ENCODE measurements at places on chromosomes 2 and 18.

DNA sequence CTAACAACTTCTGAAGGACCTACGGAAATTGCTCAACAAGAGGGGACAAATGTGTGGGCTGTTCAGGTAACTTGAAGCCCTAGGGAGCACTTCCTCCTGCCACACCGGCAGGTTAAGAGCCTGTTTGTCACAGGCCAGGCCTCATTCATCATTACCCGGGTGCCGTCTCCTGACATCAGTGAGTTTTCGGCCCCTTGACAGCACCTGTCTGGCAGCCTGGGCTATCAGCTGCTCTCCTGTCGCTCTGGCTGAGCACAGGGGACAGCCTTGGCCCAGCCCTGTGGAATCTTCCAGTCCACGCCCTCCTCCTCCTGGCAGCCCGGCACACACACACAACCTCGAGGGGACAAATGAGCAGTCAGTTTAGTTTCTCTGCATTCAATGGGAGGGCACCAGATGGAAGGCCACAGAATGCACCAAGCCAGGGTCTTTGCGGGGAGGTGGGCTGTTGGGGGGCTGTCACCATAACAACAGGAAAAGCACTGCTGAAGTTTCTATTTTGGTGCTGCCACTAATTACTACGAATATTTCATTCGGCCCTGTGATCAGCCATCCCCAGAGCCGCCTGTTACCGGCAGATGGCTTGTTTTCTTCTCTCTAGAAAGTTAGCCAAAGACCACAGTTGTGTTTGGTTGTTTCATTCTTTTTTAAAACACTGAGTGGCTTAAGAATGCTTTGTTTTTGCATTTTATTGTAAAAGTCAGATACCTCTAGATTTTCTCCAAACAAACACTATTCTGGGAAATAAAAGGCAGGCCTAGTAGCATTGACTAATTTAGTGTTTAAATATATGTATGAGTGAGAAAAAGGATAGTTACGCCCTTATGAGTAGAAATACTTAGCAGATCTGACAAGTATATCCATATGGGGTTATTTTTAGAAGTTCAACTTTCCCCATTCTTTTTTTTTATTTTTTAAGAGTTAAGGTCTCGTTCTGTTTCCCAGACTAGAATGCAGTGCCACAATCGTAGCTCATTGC is 189.9 kb upstream of the NDUFV2 start:
- peak overlapping the region; percentile 96 for H3K27ac ChIP-seq
- peaks cover 6% of the 10 kb centered on the region for H3K36me3 ChIP-seq
- peak overlapping the region; percentile 77 for H3K4me3 ChIP-seq
- peaks cover 28% of the 10 kb centered on the region for H3K4me1 ChIP-seq

- no peaks in the 10 kb centered on the region for H3K4me1 ChIP-seq
- no peaks in the 10 kb centered on the region for H3K36me3 ChIP-seq
- DNase-seq: no peak
- H3K4me3 ChIP-seq: no peak overlapping the region
These were observed 648.5 kb downstream of the IRS1 start for GRCh38 chr2:226151157-226151556.

GRCh38 chr2:46325182-46325928 is 28.1 kb downstream of the EPAS1 start:
- H3K36me3 ChIP-seq: no peaks in the 10 kb centered on the region
- no peak overlapping the region for H3K4me3 ChIP-seq
- peaks cover 1% of the 10 kb centered on the region for H3K27me3 ChIP-seq
- no peaks in the 10 kb centered on the region for H3K4me1 ChIP-seq
- no peak overlapping the region for H3K27ac ChIP-seq

- H3K27me3 ChIP-seq: no peaks in the 10 kb centered on the region
- H3K4me1 ChIP-seq: no peaks in the 10 kb centered on the region
- DNase-seq: no peak
- no peaks in the 10 kb centered on the region for H3K36me3 ChIP-seq
These were observed 422.7 kb upstream of the FSHR start for GRCh38 chr2:49577041-49577440.

DNA sequence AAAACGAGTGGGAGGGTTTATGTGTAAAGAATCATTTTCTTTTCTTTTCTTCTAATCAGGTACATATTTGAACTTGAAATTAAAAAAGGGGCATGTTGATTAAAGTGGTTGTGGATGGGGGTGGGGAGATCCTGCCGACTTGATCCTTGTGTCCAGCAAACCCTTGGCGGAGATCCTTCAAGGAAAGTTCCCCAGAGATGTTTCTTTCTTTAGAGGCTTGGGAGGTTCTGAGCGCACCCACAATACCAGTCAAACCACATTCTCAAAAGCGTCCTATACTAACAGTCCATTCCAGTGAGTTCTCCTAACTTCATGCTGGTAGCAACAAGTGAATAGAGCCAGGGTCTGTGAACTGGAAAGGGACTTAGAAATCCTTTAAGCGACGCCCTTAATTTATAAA is 49.2 kb downstream of the MYCN start:
- no peaks in the 10 kb centered on the region for H3K36me3 ChIP-seq
- no peaks in the 10 kb centered on the region for H3K4me1 ChIP-seq
- H3K27me3 ChIP-seq: peaks cover 3% of the 10 kb centered on the region
- no peak for DNase-seq
- H3K4me3 ChIP-seq: no peak overlapping the region

DNA sequence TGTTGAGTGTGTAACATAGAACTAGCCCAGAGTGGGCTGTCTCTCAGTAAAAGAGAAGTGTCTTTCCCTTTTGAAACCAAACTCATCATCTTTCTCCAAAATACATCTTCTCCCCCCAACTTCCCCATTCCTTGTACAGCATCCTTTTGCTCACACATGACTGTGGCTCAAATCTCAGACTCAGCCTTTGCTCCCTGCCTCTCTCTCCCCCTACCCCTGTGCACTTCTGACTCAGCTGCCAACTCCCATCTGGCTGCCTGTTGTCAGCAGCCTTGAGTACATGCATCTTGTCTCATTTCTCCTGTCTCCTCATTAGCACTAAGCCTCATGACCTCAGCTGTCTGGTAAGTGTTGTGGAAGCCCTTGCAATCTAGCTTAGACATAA is 18.1 kb upstream of the MGAT4A start:
- H3K4me3 ChIP-seq: peak overlapping the region; percentile 67
- no peaks in the 10 kb centered on the region for H3K36me3 ChIP-seq
- peaks cover 12% of the 10 kb centered on the region for H3K4me1 ChIP-seq
- peak overlapping the region; percentile 49 for H3K27ac ChIP-seq
- DNase-seq: no peak

- H3K27ac ChIP-seq: no peak overlapping the region
- no peak overlapping the region for H3K4me3 ChIP-seq
- no peaks in the 10 kb centered on the region for H3K27me3 ChIP-seq
These were observed 746.9 kb upstream of the CELF4 start for GRCh38 chr18:38312532-38312931.

GRCh38 chr2:27304488-27305240 is 3.6 kb downstream of the UCN start:
- H3K27me3 ChIP-seq: peaks cover 3% of the 10 kb centered on the region
- no peak overlapping the region for H3K27ac ChIP-seq
- peaks cover 8% of the 10 kb centered on the region for H3K4me1 ChIP-seq
- H3K4me3 ChIP-seq: no peak overlapping the region

- peaks cover 8% of the 10 kb centered on the region for H3K27me3 ChIP-seq
- no peak overlapping the region for H3K27ac ChIP-seq
- DNase-seq: no peak
- no peaks in the 10 kb centered on the region for H3K4me1 ChIP-seq
These were observed 224.9 kb downstream of the INSIG2 start for GRCh38 chr2:118312969-118313756.

GRCh38 chr2:56239437-56239836 is 55.6 kb downstream of the CCDC85A start:
- H3K4me1 ChIP-seq: no peaks in the 10 kb centered on the region
- H3K4me3 ChIP-seq: no peak overlapping the region
- no peaks in the 10 kb centered on the region for H3K27me3 ChIP-seq
- no peak for DNase-seq

- H3K4me1 ChIP-seq: peaks cover 20% of the 10 kb centered on the region
- H3K27me3 ChIP-seq: no peaks in the 10 kb centered on the region
- peak; percentile 28 for DNase-seq
- H3K4me3 ChIP-seq: peak overlapping the region; percentile 85
These were observed 149.2 kb downstream of the FAM210A start for GRCh38 chr18:13577091-13577697.

DNA sequence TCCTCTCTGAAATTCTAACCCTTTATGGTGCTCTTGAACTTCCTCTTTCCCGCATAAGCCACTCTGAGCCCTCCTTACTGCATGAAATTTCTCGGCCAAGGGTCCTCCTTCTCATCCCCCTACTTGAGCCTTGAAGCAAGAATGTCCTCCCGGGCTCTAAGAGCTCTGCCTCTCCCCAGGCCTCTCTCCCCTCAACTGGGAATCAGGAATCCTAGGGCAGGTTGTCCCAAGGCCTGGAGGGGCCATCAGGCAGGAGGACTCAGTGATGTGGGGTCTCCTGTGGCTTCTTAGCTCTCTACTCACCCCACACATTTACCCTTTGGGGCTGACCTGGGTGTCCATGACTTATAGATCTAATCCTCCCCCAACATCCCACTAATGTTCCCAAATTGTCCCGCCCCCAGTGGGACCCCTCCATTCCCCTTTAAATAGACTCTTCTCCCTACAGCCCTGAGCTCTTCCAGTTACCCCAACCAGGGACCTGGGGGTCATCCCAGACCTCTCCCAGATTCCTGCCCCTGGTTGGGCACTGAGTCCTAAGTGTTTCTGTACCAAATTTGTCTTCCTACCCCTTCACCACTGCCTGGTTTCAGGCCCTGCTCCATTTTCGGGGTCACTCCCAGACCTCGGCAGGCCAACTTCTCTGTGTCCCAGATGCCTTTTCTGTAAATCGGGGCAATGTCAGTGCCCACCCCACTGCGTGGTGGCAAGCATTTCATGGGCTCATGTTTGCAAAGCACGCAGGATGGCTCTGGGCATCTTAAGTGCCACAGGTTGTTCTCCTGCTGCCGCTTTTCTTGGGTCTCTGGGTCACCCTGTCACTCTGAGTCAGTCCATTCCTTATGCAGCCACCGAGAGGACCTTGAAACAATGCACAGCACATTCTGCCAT is 171.2 kb downstream of the ASB1 start:
- H3K4me3 ChIP-seq: no peak overlapping the region
- H3K4me1 ChIP-seq: no peaks in the 10 kb centered on the region
- H3K27ac ChIP-seq: no peak overlapping the region
- DNase-seq: no peak
- H3K36me3 ChIP-seq: no peaks in the 10 kb centered on the region
- H3K27me3 ChIP-seq: peaks cover 10% of the 10 kb centered on the region

DNA sequence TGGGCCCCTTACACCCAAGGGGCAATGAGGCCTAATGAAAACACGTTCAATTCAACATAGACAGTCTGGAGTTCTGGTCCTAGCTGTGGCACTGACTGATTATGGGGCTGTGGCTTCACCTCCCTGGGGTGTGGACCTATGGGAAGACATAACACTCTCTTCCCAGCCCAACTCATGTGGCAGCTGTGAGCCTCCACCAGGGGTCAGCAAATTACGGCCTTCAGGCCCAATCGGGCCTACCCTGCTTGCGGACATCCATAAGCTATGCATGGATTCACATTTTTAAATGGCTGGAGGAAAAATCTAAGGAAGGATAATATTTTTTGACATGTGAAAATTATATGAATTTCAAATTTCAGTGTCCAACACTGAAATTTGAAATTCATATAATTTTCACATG is 101.3 kb downstream of the LOXHD1 start:
- H3K27ac ChIP-seq: no peak overlapping the region
- DNase-seq: no peak
- H3K27me3 ChIP-seq: peaks cover 8% of the 10 kb centered on the region
- H3K36me3 ChIP-seq: no peaks in the 10 kb centered on the region

GRCh38 chr18:12009581-12010140 is 28.4 kb downstream of the IMPA2 start:
- DNase-seq: no peak
- H3K36me3 ChIP-seq: peaks cover 6% of the 10 kb centered on the region
- no peak overlapping the region for H3K4me3 ChIP-seq
- H3K4me1 ChIP-seq: peaks cover 6% of the 10 kb centered on the region

- no peak for DNase-seq
- H3K36me3 ChIP-seq: no peaks in the 10 kb centered on the region
- H3K4me3 ChIP-seq: no peak overlapping the region
- no peaks in the 10 kb centered on the region for H3K4me1 ChIP-seq
These were observed 272.8 kb upstream of the MMADHC start for GRCh38 chr2:149860276-149860921.

DNA sequence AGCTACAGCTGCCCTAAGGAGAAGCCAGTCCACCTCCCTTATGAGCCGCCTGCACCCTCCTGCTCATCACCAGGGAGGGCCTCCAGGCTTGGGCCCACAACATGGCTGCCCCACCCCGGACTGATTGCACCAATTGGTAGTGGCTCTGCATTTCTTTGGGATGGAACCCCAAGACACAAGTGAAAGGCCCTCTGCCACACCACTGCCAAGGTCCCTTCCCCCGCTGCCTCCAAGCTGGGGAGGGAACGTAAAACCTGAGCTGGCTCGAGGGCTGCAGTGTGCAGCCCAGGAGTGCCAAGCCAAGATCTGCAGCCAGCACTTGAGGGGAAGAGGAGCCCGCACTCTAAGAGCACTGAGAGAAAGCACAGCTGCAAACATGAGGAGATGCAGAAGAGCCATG is 97.3 kb downstream of the EFEMP1 start:
- no peaks in the 10 kb centered on the region for H3K36me3 ChIP-seq
- H3K4me3 ChIP-seq: no peak overlapping the region
- H3K27ac ChIP-seq: no peak overlapping the region
- no peak for DNase-seq
- H3K4me1 ChIP-seq: no peaks in the 10 kb centered on the region

DNA sequence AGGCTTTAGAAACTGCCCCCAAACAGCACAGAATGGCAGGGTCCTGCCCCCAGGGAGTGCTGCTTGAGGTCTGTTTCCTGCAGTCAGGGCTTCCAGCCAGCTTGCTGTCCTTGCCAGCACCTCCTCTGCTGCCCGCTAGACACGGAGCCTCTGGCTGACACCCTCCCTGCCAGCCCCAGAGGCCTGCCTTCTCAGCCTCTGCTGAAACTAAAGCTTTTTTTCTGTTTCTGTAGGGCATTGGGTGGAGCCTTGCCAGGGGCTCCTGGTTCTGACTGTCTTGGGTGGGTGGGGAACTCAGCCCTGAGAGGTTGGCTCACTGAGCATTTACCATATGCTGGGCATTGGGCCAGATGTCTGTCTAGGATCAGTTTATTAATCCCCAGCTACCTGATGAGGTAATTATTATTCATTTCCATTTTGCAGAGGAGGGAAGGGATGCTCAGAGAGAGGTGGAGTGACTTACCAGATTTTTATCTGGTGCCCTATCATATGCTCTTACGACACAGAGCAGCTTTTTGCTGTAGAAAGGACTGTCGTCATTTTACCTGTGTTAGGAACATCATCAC is 35.4 kb downstream of the INPP4A start:
- no peak overlapping the region for H3K4me3 ChIP-seq
- no peaks in the 10 kb centered on the region for H3K27me3 ChIP-seq
- no peak for DNase-seq

- H3K27me3 ChIP-seq: no peaks in the 10 kb centered on the region
- no peak overlapping the region for H3K27ac ChIP-seq
- no peak overlapping the region for H3K4me3 ChIP-seq
- no peaks in the 10 kb centered on the region for H3K4me1 ChIP-seq
These were observed 204.7 kb upstream of the UBE2E3 start for GRCh38 chr2:180775711-180776110.
